Kidney epithelial cell (primary cell): ENCODE measurements at places on chromosomes 11 and 22. TPM values are rescaled to one million over a fixed set of nuclear protein-coding genes. Genes with fewer than 3 reads are reported as not detected.

The GGTLC2 gene
- total RNA-seq: not detected in 2 replicates

The CFAP300 gene
- total RNA-seq: 0.33 and 0.96 TPM in 2 replicates

DNA sequence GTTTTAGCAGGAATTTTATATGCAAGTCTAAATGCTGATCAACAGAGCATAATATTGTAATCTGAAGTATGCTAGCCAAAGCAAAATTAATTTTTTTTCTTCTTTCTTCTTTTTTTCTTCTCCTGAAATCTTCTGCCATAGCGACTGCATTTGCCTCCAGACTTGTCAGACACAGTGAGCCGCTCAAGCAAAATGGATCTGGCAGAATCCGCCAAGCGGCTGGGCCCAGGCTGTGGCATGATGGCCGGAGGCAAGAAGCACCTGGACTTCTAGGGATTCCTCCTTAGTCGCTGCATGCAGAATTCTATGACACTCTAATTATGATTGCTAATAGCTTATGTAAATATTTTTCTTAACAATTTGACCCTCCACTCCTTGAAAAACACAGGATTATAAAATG lies 27.9 kb downstream of the PAX6 start:
- no peak for DNase-seq

The SCGB1C1 gene
- not detected in 2 replicates for total RNA-seq

The RAB38 gene
- total RNA-seq: 6.2 and 7.3 TPM in 2 replicates

DNA sequence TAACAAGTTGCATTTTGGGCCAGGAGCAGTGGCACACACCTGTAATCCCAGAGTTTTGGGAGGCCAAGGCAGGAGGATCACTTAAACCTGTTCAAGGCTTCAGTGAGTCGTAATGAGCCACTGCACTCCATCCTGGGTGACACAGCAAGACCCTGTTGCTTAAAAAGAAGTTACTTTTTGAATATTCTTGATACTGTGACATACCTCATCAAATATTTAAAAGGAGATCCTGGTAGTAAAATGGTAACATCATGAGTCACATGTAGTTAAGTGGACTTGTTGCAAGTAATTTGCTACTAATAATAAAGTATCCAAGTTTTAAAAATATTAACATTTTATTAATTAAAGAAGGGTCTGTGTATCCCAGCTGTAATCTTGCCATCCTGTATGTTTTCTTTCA lies 18.3 kb downstream of the HMGXB4 start:
- DNase-seq: no peak

DNA sequence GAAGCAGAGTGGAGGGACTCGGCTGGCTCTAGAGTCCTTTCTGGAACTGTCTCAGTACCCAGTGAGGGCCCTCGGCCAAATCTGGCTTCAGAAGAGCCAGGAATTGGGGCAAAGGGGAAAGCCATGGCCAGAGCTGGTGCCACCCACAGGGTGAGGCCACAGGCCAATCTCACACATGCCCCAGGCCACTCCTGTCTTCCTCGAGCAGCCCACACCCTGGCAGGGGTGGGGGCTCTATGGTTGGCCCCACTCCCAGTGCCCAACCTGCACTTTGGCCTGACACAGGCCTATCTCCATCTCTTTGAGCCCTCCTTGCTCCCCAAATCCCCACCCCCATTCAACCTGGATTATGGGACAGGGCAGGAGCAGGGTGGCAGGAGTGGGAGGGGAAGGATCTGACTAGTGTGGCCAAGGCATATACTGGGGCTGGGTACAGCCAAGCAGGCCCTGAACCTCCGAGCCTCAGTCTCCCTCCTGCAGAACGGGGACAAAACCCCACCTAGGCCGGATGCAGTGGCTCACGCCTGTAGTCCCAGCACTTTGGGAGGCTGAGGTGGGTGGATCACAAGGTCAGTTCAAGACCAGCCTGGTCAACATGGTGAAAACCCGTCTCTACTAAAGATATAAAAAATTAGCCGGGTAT lies 6.9 kb downstream of the TST start:
- DNase-seq: no peak

DNA sequence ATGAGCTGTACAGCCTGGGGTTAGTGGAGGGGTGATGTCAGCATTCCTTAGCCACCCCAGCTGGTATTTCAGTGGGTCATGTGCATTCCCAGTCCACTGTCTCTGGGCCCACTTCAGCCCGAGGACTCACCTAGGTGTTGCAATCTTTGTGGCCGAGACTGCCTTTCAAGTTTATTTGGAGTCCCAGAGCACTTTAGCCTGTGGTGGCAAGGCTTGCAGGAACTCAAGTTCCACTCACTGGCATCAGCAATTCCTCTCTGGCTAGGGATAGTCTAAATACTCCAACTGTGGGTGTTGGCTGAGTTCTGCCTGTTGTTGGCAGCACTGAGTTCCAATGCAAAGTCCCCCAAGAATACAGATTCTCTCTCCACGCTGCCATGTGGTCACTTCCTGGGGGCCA lies 191.6 kb upstream of the PGR start:
- DNase-seq: no peak

The PRDM11 gene
- 6.6 and 9.5 TPM in 2 replicates for total RNA-seq

DNA sequence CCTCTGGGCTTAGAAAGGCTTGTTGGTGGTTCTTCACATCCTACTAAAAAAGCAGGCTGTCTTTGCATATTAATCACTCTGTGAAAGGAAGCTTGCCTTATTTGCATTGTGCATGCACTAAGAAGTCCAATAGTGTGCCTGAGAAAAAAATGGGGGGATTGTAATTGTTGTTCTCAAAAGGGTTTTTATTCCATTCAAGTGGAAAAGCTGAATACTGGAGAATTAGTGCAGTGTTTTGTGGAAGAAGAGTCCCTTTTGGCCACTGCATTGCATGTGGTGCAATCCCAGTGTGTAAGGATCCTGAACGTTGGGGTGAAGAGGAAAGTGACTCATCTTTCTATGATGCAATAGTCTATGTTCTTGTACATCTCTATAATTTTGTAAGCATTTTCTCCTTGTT lies 16.5 kb downstream of the NCAM1 start:
- no peak for DNase-seq

DNA sequence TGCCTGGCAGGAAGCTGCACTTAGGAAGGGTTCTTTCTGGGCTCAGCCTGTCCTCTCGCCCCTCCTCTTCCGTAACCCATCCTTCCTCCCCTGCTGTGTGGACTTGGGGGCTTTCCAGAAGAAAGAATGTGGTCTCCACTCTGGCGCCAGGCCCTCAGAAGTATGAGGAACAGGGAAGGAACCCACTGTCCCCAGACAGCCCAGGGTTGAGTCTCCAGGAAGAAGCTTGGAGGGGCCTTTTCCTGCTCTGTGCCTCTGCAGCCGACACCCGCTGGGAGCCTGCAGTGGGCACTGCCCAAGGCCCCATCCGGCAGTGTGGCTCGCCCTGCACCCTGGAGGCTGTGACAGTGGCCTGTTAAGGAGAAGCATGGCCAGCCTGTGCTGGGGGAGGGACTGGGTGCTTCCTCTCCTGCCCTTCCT lies 112.6 kb downstream of the ST3GAL4 start:
- no peak for DNase-seq

DNA sequence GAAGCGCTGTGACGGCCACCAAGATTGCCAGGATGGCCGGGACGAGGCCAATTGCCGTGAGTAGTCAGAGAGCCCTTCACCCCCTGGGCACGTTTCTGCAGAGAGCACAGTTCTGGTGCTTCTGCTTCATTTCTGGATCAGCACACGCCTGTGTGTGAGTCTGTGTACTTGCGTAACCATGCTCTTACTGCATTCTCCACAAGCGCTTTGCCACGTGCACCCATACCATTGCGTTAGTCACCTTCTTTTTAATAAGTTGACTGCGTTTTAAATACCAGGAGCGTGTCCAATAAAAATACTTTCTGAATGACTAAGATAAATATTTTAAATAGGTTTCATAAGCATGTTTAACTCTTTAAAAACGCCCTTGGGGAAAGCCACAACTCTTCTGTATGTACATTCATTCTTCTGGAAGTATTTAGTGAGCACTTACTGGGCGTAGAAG lies 143.0 kb upstream of the SORL1-AS1 start:
- peak; percentile 80 for DNase-seq

DNA sequence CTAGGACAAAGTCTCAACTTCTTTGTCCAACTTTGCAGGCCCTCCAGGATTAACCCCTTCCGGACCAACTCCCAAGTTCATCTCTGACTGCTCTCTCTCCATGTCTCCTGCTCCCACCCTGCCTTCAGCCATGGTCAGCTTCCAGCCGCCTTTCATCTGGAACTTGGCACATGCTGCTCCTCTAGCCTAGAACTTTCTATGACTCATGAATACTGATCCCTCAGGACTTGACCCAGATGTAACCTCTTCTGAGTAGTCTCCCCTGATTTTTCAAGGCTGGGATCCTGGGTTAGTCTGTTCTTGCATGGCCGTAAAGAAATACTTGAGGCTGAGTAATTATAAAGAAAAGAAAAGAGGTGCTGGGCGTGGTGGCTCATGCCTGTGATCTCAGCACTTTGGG lies 5.2 kb upstream of the SLC15A3 start:
- DNase-seq: no peak

The FOLR3 gene
- total RNA-seq: 0.34 TPM in 1 of 2 replicates, not detected in the other

- DNase-seq: no peak
These were observed 69.2 kb downstream of the ISX start for GRCh38 chr22:35135165-35135564.

- no peak for DNase-seq
These were observed 46.0 kb upstream of the MICAL2 start for GRCh38 chr11:12064136-12064953.

DNA sequence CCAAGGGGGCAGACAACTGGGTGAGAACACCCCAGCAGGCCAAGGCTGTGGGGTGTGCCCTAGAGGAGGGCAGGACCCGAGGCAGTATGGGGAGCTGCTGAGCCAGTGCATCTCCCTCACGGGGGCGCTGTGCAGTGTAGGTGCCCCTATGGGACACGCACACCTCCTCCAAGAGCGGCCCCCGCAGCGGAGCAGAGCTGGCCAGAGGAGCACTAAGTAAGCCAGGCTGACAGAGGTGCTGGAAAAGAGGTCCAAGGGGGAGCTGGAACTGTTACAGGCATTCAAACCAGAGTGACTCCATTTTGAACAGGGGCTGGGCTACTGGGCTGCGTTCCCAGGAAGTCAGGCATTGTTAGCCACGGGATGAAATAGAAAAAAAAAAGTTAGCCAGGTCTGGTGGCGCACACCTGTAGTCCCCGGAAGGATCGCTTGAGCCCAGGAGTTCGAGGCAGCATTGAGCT lies 41.8 kb downstream of the TST start:
- DNase-seq: no peak

GRCh38 chr11:75471176-75471973 lies 38.4 kb upstream of the KLHL35 start:
- DNase-seq: no peak

GRCh38 chr11:6240781-6241180 lies 1.9 kb downstream of the CNGA4 start:
- no peak for DNase-seq

- no peak for DNase-seq
These were observed 69.7 kb upstream of the GRAMD1B start for GRCh38 chr11:123360267-123360936.

DNA sequence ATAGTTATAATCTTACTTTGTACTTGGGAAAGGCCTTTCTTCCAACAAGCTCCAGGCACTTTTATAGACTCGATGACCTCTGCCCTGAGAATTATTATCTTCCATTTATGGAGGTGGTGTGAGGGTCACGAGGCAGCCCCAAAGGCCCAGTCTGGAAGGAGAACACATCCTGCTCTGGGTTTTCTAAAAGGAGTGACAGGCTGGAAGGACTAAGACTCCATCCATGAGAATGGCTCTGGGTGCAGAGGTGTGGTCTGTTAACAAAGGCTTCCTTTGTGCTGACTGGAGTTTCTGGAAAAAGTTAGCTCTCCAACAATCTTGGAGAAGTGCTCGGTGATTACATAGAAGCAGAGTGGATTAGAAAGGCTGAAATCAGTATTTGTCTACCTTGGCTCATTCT lies 74.7 kb upstream of the SESN3 start:
- DNase-seq: no peak

DNA sequence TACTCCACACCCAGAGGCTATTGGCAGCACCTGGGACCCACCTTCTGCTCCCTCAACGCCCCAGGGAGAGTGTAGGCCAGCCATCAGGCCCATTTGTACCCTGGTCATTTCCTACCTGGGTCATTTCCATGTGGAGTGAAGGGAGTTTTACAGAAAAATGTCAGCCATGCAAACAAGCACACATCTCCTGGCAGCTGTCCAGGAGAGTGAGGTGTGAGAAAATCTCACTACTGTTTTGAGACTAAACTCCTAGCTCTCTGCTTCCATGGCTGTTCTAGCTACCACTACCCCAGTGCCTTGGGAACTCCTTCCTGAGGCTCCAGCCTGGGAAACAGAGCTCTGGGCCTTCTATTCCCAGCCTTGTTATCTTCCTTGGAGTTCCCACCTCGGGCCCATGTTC lies 2.8 kb upstream of the TMPRSS13 start:
- no peak for DNase-seq

DNA sequence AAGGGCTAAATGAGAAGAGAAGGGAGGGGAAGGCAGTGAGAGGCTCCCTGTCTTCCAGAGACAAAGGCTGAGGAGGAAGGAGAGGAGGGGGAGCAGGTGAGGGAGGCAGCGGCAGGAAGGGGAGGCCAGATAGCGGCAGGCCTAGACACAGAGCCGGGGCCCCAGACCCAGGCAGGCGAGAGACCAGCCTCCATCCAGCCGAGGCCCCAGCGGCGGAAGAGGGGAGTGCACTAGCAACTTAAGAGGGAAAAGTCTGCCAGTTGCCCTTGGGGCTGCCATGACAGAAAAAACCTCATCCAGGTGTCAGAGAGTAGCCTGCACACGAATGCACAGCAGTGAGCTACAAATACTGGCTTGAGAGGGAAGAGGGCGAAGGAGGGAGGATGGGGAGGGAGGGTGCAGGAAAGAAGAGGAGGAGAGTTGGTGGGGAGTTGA lies 46.7 kb downstream of the IGLL1 start:
- no peak for DNase-seq

- DNase-seq: no peak
These were observed 42.9 kb upstream of the ARHGAP32 start for GRCh38 chr11:129234978-129235377.

DNA sequence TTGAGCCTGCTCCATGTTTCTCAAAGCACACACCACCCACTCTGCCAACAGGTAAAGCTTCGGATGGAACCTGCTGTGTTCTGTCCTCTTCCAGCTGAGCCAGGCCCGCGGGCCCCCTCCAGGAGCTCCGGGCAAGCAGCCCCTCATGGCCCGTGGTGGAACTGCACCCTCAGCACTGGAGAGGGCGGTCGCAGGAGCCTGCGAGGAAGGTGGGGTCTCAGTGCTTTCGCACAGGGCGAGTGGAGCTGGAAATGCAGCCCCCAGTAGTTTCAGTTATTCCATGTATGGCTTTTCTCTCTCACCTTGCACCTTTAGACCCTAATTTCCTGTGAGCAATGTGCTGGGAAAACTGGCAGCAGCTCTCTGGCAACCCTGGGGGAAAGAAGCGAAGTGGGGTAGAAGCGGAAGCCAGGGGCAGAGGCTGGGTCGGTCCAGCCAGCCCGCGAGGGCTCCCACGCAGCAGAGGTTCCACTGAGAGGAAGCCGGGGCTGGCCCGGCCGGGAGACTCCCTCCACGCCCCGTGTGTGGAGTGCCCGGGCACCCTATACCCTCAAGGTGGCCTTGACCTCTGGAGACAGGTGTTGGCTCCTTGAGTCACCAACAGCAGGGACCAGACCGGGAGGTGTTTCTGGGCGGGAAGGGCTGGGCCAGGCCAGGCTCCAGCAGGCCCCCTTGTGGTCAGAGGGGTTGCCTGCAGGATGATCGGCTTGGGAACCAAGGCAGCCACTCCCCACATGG lies 119.9 kb upstream of the TMEM45B start:
- DNase-seq: no peak

GRCh38 chr22:40889116-40889515 lies 27.2 kb upstream of the DNAJB7 start:
- no peak for DNase-seq
